NCI-H1694 (cell line): ENCODE measurements at places on chromosomes 6 and 20.
A peak's percentile ranks its signal among the peaks of the same experiment; 100 is the strongest.

- peak; percentile 22 for DNase-seq
Measured at GRCh38 chr6:26064619-26065257, 22.5 kb upstream of the HFE start.

DNA sequence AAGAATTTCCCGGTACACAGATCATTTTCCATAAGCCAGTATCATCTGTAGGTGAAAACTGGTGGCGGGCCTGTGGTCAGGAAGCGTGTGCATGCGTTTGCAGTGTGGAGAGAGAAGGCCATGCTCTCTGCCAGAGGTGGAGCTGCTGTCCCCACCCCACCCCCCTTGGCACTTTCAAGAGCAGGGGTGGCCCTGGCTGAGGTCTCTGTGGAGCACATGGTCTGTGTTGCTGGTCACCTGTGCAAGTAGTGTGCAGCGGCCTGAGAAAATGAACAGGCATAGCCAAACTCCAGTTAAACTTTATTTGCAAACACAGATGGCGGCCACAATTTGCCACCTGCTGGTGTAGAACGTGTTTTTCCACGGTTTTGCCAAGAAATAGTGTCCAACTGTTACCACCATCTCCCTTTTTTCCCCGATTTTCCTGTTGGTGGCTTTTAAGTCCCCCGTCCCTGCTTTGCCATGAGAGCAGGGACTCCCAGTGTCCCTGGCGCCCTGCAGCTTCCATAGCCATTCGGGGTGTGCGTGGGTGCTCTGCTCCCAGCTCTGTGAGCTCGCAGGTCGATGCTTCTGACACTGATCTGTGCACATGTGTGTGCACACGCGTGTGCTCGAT lies 2.5 kb downstream of the ADRM1 start:
- no peak for DNase-seq

DNA sequence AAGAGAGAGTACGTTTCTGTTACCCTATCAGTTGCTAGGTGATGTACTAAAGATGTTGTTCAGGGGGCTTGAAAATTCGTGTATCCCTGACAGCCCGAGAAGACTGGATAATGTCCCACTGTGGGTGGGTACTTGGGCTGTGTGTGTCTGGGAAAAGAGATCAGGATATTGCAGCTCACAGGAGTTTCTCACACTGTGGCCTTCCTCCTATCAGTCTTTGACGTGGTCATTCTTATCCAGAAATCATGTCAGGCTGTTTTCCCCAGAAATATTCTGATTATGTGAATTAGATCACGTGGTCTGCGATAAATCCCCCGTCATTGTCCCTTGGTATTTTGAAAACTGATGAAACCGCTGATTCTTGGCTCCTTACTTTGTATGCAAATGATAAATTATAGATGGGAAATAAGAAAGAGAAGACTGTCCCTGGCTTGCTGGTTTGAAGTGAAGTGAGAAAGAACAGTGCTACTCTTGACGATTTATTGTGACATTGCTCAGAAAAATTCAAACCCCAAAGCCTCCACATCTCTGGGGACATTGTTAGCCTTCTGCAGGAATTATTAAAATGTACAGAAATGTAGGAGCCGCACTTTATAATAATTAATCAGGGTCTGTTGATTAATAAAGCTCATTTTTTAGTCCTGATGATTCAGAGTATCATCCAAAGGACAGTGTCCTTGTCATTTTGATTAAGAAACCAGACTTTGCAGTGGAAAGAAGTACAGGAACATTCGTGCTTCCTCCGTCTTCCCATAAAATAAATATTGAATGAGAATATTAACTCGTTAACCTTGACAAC lies 167.5 kb upstream of the TSHZ2 start:
- no peak for DNase-seq

- DNase-seq = no peak
Measured at GRCh38 chr20:12055161-12055560, 137.5 kb downstream of the BTBD3 start.

DNA sequence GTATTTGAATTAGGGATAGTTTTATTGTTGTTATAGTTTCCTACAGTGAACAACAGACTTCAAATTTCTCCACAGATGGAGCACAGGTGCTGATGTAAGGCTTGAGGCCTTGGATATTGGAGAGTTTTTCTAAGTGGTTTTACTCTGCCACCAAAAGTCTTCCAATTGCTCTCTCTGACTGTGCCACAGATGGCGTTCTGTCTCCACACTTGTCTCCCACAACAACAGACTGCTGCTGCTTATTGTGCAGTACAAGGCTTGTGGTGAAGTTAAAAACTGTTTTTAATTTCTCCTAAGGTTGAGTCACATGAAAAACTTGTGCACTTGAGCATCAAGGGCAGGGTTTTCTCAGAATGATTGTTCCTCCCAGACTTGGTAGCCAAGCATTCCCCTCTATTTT lies 460.9 kb upstream of the KHDRBS2 start:
- DNase-seq = no peak

DNA sequence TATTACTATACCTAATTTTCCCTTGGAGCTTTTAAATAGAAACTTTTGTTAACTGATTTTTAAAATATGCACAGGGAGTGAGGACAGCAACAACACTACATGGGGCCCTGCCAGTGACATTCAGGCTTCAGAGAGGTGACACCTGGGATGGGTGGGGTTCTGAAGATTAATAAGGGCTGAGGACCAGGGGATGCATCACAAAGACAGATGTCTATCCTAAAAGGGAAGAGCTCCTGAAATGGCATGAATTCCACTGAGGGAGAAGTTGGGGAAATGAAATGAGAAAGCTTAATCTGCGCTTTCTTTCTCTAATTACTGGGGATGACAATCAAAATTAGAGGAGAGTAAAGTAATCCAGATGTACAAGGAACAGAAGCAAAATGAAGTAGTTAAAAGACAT lies 162.8 kb downstream of the BTBD9 start:
- no peak for DNase-seq

DNA sequence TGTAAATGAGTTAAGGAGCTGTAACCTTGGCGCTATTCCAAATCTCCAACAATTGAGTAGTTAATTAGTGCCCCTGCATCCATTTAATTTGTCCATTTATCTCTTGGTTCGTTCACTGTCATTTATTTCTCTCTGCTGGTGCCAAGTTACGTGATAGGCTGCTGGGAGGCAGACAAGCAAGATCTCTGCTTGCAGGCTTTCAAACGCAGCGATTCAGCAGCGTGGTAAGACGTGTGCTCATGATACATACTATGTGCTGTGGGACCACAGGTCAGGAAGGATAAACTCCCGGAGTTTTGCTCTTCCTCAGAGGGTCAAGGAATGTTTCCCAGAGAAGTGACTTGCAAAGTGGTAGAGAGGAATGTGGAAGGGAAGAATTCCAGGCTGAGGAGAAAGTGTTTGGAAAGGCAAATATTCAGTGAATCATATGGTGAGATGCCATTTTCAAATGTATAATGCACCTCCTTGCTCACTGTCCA lies 46.4 kb downstream of the UTRN start:
- DNase-seq = no peak

DNA sequence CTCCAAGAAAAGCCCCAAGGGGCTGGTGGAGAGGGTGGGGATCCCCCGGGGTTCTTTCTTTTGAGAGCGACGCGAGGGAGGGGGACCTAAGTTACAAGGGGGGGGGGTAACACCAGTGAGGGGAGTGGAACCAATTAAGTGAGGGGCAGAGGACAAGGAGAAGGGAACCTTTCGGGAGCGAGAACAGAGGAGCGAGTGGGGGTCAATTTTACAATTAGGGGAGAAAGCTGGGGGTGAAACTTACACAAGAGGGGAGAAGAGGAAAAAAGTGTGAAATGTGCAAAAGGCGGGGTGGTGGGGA lies 548 bp downstream of the SALL4 start:
- no peak for DNase-seq

DNA sequence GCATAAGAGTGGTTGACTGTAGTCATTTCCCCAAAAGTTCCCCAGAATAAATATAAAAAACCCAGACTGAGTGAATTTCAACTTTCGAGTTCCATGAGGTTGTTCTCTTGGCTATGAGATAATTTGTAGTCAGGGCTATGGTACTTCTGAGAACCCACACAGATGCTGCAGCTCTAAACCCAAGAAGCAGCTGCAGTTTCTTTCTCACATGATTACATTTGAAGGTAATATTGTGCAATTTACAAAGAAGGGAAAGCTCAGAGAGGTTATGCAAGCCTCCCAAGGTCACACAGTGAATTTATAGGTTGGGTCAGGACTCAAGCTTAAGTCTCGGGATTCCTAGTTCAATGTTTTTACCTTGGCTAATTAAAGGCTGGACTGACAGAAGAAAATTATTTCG lies 29.7 kb upstream of the CD93 start:
- DNase-seq = no peak

GRCh38 chr6:7518877-7519276 lies 22.6 kb upstream of the DSP start:
- no peak for DNase-seq

DNA sequence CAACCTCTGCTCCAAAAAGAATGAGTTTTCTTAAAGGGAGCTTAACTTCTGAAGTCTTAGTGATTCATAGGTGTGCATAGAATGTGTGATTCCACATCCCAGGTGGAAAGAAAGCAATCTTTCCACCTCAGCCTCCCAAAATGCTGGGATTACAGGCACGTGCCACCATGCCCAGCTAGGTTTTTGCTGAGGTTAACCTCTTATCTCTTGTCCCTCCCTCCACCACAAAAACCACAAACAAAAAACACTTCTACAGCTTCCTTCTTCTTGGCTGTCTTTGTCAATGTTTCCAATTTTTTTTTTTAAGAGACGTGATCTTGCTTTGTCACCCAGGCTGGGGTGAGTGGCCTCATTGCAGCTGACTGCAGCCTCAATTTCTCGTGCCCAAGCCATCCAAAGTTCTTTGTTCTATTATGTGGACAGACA lies 8.1 kb upstream of the CSE1L start:
- DNase-seq = no peak

DNA sequence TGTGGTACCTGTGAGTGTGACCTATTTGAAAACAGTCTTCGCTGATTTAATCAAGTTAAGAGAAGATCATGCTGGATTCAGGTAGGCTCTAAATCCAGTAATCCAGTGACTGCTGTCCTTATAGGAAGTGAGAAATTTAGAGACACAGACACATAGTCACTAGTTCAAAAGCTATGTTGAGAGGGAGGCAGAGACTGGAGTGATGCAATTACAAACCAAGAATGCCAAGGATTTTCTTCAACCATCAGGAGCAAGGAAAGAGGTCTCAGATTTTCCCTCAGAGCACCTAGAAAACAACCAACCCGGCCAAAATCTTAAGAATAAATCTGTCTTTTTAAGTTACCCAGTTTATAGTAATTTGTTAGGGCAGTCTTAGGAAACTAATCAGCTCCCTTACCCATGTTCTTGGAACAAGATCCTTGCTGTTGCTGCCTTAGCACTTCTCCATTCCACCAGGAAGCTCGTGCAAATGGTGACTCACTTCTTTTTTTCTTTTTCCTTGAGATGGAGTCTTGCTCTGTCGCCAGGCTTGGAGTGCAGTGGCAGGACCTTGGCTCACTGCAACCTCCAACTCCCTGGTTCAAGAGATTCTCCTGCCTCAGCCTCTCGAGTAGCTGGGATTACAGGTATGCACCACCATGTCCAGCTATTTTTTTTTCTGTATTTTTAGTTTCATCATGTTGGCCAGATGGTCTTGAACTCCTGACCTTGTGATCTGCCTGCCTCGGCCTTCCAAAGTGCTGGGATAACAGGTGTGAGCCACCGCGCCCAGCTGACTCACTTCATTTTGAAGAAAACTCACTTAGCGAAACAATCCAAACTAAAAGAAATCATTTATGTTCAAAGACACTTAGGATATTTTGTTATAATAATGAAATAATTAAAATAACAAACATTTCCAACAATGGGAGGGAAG lies 34.4 kb upstream of the ZNF184 start:
- DNase-seq = no peak

- no peak for DNase-seq
Measured at GRCh38 chr20:63398744-63399514, 37.8 kb upstream of the CHRNA4 start.

DNA sequence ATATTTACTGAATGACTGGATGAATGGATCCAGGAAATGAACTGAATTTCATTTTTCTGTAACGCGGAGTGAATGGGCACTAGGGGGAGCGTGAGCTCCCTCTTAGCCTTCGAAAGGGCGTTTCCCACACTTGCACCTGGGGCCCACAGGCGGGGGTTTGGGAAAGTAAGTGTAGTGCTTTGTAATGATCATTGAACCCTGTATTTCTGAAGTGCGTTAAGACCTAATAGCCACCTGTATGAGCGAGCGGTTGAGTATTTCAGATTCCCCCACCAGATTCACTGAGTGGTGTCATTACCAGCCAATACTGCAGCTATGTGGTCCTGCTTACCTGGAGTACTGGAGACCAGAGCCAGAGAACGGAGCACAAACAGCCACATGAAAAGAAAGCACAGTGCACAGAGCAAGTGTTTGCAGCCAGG lies 10.5 kb downstream of the SYTL3 start:
- no peak for DNase-seq

GRCh38 chr6:2763876-2764540 lies 1.2 kb upstream of the WRNIP1 start:
- no peak for DNase-seq

GRCh38 chr6:2542101-2542857 lies 208.4 kb downstream of the MYLK4 start:
- DNase-seq = no peak

- DNase-seq = no peak
Measured at GRCh38 chr20:39904476-39905112, 784.4 kb downstream of the MAFB start.

- DNase-seq = no peak
Measured at GRCh38 chr6:166942393-166943168, 13.8 kb downstream of the RNASET2 start.
